ENCODE measurements at places on chromosomes 16 and 17. TPM values are rescaled to one million over a fixed set of nuclear protein-coding genes. Genes with fewer than 3 reads are reported as not detected.

DNA sequence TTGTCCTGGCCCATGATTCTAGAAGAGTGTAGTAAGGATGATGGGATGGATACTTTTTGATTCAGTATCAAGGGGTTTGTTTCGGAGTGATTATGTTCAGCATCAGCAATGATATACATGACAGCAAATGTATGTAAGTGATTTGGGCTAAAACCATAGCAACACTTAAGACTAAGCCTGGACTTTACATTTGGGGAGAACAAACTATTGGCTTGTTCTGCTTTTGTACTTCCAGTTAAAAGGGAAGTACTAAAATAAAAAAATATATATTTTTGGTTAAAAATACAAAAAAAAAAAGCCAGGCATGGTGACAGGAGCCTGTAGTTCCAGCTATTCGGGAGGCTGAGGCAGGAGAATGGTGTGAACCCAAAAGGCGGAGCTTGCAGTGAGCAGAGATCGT is 20.5 kb upstream of the DHX8 start:
- H3K27ac ChIP-seq = no peak overlapping the region
- no peaks in the 10 kb centered on the region for H3K36me3 ChIP-seq
- H3K27me3 ChIP-seq = peaks cover 4% of the 10 kb centered on the region
- H3K4me1 ChIP-seq = no peaks in the 10 kb centered on the region
- no peak overlapping the region for H3K4me3 ChIP-seq
- no peak for DNase-seq

GRCh38 chr16:57763285-57764005 is 27.9 kb downstream of the KATNB1 start:
- H3K27me3 ChIP-seq = no peaks in the 10 kb centered on the region
- no peak overlapping the region for H3K4me3 ChIP-seq
- H3K4me1 ChIP-seq = no peaks in the 10 kb centered on the region
- no peak overlapping the region for H3K27ac ChIP-seq
- H3K36me3 ChIP-seq = no peaks in the 10 kb centered on the region

- no peak overlapping the region for H3K27ac ChIP-seq
- H3K36me3 ChIP-seq = no peaks in the 10 kb centered on the region
- no peaks in the 10 kb centered on the region for H3K4me1 ChIP-seq
- peaks cover 16% of the 10 kb centered on the region for H3K27me3 ChIP-seq
- no peak for DNase-seq
- no peak overlapping the region for H3K4me3 ChIP-seq
These were observed 127.4 kb downstream of the IRF8 start for GRCh38 chr16:86026171-86026910.

- H3K36me3 ChIP-seq = no peaks in the 10 kb centered on the region
- H3K4me3 ChIP-seq = no peak overlapping the region
- H3K27me3 ChIP-seq = no peaks in the 10 kb centered on the region
- H3K4me1 ChIP-seq = peaks cover 6% of the 10 kb centered on the region
- no peak overlapping the region for H3K27ac ChIP-seq
- DNase-seq = no peak
These were observed 10.9 kb upstream of the FOXJ1 start for GRCh38 chr17:76151896-76152454.

The SHCBP1 gene
- 1.2 TPM for total RNA-seq

The TP53TG3 gene
- not detected for total RNA-seq
